ENCODE measurements at places on chromosomes 6 and 20.
A peak's percentile ranks its signal among the peaks of the same experiment; 100 is the strongest.

DNA sequence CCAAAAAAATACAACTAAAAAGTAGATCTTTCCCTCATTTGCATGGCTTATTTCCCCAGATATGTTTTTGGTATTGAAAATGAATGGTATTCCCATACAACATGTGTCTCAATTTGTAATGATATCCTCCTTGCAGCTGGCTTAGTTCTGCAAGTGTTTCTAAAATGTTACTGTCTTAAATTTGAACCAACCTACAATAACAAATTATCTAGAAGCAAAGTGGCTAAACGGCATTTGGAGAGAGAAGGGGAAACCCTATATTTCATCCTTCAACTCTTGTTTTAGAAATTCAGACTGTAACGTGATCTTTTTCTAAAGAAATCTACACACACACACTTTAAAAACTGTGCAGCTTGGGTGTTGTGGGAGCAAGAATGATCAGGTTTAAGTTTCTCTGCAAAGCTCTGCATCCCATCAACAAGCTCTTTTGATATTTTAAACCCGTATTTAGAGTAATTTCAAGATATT, 153.0 kb downstream of the SOBP start:
- no peak for DNase-seq

DNA sequence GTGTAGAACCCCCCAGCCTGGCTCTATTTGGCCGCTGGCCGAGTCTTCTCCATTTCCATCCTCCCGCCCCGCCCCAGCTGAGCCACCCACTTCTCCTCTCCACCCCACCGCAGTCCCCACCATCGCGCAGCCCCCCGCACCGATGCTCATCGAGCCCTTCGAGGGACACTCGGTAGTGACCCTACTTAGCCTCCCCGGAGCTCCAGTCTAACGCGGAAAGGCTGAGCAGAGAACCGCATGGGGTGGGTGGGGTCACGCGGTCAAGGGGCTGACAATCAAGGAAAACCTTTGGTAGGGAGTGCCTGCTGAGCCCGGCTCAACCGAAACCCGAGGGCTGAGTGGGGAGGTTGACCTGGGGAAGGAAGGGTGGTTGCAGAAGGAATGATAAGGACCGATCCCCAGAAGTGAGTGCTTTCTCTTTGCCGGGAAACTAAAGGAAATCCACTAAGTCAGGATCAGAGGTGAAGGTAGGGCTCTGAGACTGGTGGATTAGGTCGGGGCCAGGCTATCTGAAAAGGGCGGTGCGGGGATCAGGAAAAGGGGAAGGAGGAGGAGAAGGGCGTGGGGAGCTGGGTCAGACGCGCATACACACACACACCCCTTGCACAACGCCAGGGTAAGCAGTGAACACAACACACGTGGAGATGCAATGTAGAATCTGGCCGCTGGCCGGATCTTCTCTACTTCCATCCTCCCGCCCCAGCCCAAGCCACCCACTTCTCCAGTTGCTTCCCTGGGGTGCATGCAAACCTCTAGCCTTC, 49.8 kb downstream of the CPXM1 start:
- peak; percentile 7 for DNase-seq

GRCh38 chr20:62066983-62067433, 1.3 kb upstream of the TAF4 start:
- DNase-seq, result peak; percentile 21

- no peak for DNase-seq
Observed at GRCh38 chr6:41894366-41895299, 542 bp downstream of the USP49 start.

DNA sequence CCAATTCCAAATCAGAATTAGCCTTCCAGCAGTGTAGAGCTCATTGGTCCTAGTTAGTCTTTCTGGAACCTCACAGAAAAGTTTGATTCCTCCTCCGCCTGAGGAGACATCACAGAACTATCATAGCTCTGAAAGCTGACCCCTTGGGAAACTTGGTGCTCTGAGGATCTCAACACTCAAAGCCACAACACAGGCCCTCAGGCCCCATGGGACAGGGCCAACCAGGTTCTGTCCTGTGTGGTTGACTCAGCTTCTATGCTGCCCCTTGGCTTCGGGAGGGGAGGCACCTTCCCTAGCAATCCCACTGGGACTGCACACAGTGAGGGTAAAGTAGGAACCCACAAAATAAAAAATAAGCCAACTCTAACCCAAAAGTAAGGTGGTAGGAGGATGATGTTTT, 237.5 kb upstream of the ECI2 start:
- DNase-seq, result no peak

GRCh38 chr20:4546342-4546741, 175.4 kb upstream of the PRND start:
- no peak for DNase-seq

- DNase-seq, result no peak
Observed at GRCh38 chr6:137866200-137866913, 702 bp upstream of the TNFAIP3 start.

GRCh38 chr6:132548746-132549463, 3.6 kb upstream of the TAAR8 start:
- no peak for DNase-seq

Measured in CD4-positive, alpha-beta T cell treated with Interleukin-10 for 1 hour (primary cell).